ENCODE measurements at places on chromosomes 7 and 10.

- DNase-seq, result no peak
These were observed 5.1 kb upstream of the ADAMTS14 start for GRCh38 chr10:70666960-70667798.

- DNase-seq, result no peak
These were observed 109.0 kb upstream of the KLF6 start for GRCh38 chr10:3893901-3894563.

- no peak for DNase-seq
These were observed 14.8 kb upstream of the ZC3HAV1 start for GRCh38 chr7:139124084-139124914.

DNA sequence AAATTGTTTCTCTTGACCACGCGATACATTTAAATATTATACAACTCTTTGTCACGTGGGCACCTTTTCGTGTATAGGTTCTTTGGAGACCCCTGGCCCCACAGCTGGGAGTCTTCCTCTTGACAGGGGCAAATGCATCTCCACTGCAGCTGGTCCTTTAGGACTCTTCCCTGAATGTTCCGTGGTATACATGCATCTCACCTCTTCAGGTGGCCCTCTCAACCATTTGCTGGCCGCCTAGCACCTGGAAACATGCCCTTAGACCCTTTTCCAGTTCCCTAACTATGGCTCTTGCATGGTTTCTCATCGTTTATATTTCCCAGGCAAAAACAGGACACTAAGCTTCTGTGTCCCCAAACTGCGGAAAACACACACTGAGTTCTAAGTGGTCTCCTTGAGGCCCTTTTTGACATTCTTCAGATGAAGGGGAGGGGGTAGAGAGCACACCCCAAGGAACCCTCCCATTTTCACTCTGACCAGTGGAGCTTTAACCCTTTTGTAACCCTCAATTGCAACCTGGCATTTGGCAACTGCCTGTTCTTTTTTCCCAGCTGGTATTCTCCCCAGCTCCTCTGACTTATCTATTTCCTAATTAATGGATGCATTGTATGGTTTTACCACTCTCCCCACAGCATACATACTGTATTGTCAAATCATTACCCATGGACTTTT, 20.6 kb downstream of the HNRNPA2B1 start:
- DNase-seq, result no peak

- no peak for DNase-seq
These were observed 62.2 kb downstream of the VIM start for GRCh38 chr10:17290226-17290625.

GRCh38 chr10:60222047-60222446, 167.6 kb downstream of the ANK3 start:
- no peak for DNase-seq

All from occipital lobe (tissue), 3 donors.